ENCODE measurements at places on chromosomes 16 and 17.

DNA sequence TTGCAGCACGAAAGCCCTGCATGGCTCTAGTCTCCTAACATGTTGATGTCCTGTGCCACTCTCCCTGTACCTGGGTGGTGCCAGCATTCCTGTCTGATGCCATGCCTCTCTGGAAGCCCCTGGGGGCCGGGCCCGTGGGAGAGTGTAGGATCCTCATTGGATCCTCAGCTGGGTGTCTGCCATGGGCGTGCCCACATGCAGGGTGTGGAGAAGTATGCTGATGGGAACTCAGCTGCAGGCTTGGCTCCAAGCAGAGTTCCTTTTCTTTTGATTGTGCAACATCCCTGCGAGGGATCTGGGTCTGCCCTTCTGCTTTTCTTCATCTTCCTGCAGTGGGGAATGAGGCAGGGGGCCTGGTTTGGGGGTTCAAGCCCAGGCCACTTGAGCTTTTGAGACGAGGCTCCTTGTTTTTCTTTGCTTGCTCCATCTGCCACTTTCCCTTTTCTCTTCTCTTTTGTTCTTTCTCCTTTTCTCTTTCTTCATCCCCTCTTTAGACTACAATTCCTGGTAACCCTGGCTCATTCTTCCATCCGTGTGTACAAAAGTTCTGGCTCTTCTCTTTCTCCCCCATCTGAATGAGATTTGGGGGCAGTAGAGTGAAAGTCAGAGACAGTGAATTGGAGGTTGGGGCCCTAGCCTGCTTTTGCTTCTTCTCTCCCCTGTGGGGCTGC is 32.9 kb downstream of the KSR1 start:
- no peak for DNase-seq

DNA sequence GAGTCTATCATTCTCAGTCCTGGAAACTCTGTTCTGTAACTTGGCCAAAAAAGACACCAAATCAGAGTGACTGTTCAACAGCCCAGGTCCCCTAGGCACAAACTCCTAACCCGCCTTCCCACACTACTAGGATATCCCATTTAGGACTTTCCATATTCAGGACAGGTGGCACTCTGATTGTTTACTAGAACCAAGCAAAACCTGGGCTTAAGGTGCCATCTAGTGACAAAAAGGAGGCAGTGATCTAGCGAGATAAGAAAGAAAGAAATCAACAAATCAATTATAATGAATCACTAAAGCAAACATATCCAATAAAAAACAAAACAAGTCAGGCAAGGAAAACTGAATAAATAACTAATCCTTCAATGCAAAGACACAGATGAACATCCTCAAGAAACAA is 203.9 kb downstream of the CEP112 start:
- peak; percentile 37 for DNase-seq

DNA sequence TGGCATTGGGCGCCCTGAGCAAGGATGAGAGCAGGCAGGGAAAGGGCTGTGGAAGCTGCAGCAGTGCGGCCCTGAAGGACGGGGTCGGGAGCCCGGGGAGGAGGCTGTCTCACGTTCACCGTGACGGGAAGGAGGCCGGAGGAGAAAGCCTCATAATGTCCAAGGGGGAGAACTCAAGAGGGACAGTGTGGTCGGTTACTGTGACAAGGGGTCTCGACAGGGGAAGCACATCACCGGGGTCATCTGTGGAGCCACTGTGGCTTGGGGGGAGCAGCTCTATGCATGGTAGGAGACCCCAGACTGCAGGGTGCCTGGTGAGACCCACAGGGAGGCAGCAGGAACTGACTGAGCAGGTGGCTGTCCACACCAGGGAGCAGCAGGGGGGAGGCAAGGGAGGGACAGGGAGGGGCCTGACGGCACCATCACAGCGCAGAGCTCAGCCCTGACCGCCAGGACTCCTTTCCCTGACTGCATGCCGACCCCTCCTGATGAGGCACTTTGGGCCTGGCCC is 154.6 kb upstream of the CHMP6 start:
- DNase-seq, result no peak

DNA sequence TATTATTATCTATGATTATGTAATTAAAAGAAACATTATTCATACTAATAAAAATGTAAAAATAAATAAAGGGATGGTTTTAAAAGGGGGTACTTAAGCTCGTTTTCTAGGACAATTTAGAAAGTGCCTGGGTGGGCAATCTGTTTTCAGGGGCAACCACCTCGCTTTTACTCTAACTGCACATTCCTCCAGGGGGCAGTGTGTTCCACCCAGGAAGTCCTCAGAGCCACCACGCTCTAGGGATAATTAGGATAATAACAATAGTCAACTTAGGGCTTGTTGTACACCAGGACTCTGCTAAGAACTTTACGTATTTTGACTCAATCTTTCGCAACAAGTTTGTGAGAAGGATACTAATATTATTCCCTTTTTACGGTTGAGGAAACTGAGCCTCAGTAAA is 396.7 kb upstream of the MAF start:
- DNase-seq, result peak; percentile 25

DNA sequence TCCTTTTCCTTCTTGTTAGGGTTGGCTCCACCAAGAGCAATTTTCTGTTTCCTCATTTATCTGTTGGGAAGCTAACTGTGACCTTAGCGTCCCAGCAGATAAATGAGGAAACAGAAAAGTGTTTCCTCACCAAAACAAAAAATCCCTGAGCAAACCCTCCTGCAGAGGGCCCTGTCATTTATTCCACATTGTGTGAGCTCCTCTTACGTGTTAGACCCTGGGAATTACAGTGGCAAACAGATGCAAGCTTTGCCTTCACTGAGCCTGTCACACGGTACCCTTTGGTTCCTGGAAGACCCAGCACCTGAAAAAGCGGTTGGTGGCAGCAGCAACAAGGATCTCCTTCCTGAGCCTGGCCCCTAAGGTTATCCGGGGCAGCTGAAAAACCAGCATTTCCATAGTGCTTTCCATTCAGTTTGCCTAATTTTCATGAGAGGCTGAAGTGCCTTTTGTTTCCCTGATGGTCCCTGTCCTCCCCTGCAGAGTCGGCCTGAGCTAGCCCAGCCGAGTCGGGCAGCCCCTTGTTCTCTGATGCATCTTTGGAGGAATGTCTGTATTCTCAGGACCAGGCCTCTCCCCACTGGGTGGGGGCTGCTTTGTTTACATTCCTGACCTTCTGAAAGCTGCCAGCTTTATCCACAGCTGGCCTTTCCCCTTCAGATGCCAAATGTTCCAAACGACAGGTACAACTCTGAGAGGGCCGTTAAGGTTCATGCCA is 34.7 kb downstream of the YPEL2 start:
- no peak for DNase-seq

DNA sequence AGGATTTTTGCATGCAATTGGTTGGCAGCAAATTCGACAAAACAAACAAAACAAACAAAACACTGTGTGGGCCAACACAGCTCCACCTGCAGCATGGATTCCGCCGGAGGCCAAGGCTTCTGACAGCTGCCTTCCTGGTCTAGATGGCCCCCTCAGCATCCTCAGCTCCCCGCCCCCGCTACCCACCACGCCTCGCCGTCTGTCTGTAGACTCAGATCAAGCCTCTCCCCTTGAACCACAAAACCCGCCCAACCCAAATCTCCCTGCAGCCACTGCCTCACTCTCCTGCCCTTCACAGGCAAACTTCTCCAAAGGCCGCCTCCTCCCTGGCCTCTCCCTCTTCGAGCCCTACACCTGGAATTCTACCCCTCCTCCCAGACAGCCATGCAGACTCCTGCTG is 57.9 kb downstream of the RTN4RL1 start:
- no peak for DNase-seq

DNA sequence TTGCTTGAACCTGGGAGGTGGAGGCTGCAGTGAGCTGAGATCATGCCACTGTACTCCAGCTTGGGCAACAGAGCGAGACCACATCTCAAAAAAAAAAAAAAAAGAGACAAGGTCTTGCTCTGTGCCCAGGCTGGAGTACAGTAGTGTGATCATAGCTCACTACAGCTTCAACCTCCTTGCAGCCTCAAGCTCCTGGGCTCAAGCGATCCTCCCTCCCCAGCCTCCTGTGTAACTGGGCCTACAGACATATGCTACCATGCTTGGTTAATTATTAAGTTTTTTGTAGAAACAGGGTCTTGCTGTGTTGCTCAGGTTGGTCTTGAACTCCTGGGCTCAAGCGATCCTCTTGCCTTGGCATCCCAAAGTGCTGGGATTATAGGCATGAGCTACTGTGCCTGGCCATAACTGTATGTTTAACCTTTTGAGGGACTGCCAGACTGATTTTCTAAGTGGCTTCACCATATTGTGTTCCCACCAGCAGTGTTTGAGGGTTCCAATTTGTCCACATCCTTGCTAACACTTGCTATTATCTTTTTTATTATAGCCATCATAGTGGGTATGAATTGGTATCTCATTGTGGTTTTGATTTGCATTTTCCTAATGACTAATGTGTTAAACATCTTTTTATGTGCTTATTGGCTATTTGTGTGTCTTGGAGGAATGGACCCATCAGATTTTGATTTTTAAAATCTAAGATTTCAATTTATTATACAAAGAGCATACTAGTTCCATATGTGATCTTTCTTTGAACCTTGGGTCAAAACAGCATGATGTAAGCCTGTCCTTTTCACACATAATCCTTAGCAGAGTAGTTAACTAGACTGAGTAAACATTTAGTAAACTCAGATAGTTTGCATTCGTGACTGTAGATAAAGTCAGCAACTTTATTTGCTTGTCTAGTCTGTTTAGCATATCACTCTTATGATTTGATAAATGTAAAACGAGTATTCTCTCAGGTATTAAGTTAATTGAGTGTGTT is 38.1 kb upstream of the KPNB1 start:
- peak; percentile 49 for DNase-seq

- DNase-seq, result no peak
These were observed 10.9 kb downstream of the OGFOD1 start for GRCh38 chr16:56462064-56462796.

DNA sequence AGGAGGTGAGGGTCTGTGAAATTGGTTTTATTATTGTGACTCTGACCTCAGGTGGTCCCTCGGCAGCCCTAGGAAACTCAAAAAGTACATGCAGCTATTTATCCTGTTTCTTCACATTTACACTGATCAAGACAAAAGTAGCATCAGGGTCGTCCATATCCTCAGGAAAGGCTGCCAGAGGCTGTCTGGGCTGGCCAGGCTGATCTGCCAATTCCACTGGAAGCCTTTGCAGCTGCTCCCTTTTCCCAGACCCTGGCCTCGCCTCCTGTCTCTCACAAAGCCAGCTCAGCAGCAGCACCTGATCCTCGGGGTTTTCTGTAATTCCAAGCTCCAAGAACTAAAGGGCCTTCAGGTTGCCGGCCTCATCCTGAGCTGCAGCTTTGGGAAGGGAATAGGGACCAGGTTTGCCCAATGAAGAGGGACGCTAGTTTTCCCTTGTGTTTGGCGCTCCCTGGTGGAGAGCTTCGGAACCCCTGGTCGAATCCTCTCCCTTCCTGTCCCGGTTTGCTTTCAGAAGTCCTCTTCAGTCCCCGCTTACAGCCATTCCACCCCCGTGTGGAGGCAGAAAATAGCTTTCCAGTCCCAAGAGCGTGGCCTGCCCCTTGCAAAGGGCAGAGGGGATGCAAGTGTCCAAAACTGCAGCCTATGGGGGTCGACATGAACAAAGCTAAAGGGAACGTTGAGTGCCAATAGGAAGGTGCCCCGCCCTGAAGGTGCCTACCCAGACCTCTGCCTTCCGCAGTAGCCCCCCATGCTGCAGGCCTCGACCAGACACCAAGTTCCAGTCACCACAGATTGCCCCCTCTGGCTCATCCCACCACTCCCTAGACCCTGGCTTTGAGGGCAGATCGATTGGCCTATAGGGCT is 13.4 kb downstream of the MFSD6L start:
- peak; percentile 45 for DNase-seq

GRCh38 chr17:35212668-35213067 is 18.5 kb upstream of the SLC35G3 start:
- peak; percentile 32 for DNase-seq

GRCh38 chr16:11597235-11598095 is 10.7 kb upstream of the LITAF start:
- DNase-seq, result peak; percentile 65

- DNase-seq, result no peak
These were observed 622.0 kb upstream of the GOT2 start for GRCh38 chr16:59356144-59356543.

DNA sequence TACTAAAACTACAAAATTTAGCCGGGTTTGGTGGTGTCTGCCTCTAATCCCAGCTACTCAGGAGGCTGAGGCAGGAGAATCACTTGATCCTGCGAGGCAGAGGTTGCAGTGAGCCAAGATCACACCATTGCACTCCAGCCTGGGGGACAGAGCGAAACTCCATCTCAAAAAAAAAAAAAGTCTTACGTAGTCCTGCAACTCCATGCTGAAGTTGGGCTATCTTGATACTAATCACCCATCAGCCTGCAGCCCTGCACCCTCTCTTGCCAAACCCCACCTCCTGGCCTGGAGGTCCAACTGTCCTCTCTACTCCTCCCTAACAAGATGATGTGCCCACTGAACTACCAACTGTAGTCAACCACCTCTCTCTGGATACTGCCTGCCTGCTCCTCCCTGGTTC is 4.8 kb downstream of the TMEM170A start:
- no peak for DNase-seq

DNA sequence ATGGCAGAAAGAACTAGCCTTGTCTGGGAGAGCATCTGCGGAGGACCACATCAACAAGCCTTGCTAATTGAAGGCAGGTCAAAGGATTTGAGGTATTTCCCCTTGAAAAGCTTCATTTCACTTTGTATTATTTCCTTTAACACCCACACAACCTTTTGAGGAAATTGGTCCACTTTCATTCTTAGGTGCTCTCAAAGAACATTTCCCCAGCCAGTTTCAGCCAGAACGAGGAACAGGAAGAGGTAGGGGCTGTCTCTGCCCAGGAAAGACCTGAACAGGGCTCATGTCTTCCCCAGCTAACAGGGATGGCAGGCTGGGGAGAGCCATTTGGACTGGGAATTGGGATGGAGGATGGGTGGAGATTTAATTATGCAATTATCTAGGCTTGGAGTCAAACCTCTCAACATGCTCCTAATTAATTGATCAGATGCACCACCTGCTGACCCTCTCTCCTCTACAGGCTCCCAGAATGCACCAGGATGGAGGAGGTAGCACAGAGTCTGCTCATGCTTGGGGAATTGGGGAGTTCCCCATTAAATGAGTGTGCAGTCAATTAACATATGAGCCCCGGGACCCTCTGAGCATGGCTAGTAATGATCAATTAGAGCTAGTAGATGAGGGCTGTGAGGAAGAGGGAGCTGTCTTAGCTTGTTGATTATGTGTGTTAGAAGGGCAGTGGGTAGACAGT is 84.6 kb downstream of the GP2 start:
- no peak for DNase-seq

DNA sequence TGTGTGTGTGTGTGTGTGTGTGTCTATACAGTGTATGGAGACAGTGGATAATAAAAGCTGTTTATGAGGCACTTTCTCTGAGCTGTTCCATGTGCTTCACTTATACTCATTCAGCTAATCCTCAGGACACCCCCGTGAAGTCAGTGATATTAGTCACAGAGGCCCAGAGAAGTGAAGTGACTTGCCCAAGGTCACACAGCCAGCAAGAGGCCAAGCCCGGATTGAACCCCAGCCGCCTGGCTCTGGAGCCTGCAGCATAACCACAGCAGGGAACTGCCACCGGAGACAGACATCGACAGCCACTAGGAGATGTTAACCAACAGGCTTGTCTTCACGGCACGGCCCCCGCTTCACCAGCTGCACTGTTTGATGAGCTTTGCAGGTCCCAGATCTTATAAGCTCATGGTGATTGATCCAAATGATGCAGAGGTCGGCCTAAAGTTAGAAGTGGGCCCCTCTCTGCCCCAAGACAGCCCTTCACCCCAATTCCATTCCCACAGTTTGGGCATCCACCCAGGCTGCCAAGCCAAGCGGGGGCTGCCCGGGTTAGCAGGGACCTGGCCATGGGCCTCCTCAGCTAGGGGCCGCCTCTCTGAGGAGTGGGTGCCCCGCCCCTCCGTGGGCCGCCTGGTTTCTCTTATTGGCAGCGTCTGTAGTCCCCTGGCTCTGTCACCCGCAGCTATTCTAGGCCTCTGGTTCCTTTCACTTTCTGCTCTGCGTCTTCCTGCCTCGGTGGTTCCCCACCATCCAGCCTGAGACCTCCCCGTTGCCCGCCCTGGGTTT is 30.9 kb downstream of the SOCS1 start:
- DNase-seq, result no peak
